LoVo (cell line): ENCODE measurements at places on chromosomes 7 and 10.

DNA sequence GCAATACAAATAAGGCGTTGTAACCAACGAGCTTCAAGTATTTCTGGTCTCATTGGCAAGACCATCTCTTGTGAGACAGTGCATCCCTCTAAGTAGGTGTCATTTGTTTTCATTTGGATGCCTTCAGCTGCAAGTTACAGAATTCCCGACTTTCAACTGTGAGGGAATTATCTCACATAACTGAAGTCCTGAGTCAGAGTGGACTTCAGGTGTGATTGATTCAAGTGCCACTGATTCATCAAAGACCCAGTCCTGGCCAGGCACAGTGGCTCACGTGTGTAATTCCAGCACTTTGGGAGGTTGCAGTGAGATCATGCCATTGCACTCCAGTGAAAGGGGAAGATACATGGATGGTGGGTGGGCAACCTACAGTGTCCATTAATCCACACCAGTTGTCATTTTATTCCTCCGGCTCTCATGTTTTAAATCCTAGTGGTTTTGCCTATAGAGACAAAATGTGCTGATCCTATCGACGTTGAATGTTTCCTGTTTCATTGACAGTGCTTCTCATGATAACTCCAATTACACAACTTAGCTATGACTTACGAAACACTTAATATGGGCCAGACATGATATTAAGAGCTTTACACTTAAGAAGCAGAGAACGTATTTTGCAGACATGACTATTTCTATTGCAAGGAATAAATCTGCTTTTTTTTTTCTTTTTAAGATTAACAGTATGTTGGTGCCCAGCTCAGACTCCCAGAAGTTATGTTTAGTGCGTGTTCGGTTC, 268.0 kb downstream of the FRMD4A start:
- no peak for DNase-seq

GRCh38 chr7:4014346-4015050, 667.6 kb upstream of the FOXK1 start:
- DNase-seq, result no peak

GRCh38 chr10:32232378-32232777, 114.6 kb downstream of the EPC1 start:
- no peak for DNase-seq

- peak; percentile 40 for DNase-seq
These were observed 35.7 kb downstream of the GSDME start for GRCh38 chr7:24721481-24722001.

DNA sequence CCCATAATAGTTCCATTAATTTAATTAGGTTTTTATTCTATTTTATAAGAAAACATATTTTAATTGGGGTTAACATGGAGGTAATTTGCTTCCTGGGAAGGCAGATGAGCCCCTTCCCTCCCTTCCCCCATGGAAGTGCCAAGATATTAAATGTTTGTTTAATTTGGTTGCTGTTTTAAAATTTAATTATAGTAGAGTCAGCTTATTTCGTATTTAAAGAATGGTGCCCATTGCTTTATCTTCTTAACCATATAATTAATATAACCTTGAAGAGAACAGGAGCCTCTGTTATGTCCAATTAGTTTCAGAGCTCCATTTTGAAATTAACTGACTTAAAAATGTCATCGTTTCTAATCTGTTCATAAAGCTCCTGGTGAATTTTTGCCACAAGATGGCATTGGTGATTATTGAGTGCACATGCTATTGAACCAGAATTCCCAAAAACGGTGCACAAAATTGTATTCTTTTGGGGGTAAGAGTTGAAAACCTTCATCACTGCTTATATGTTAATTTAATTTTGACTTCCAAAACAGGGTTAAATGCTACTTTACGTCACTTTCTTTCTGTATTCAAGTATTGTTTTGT, 26.0 kb downstream of the KLHDC10 start:
- DNase-seq, result no peak

DNA sequence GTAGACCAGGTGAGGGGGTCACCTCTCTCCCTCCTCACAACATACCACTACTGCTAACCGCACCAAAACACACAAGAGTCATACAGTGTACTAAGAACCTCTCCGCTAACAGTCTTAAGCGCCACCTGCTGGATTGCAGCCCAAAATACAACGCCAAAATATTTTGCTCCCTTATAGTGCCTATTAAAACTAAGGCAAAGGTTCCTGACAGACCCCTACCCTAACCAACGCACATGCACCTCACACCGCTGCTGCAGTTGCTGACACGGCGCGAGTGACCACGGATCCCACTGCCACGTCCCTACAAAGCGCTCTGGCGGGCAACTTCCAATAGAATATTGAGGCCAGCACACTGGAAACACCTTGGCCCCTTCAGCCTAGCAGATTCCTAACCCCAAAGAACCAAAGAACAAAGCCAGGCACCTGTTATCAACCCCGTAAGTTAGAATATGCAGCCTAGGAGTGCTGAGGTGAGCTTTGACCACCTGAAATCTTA, 563.6 kb upstream of the SEMA3D start:
- DNase-seq, result peak; percentile 52

DNA sequence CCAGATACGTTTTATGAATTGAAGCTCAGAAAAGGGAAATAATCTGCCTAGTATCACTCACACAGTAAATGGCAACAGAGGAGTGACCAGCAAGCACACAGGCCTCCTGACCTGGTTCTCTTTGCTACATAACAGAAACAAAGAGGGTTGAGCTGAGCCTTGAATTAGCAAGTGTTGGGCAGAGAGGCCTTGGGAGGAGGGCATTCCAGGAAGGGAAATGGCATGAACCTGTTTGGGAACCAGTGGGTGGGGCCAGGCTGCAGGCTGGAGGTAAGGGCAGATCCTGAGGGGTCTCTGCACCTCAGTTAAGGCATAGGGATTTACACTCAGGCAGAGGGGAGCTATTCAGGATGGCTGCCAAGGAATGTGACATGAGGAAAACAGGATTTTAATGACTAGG, 24.8 kb upstream of the CYCS start:
- DNase-seq, result no peak

DNA sequence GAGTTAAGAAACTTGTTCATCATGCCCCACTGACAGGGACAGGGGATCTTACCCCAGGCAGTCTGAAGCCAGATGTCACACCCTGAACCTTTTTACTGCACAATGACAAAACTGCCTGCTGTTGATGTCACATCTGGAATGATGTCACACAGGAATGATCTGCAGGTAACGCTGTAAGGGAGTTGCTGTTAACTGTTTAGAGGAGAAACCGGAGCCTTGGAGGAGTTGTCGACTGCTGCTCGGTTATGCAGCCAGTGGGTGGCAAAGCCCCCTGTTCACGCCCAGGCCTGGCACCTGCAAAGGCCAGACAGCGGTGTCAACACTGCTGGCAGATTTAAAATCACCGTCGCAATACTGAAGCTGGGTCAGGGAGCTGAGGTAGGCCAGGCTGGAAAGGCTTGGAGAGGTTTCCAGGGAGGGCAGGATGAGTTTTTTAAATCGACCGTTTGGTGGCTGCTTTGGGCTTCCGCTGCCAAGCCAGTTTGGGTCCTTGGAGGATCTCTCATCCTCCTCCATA, 10.0 kb upstream of the SLIT1 start:
- no peak for DNase-seq

DNA sequence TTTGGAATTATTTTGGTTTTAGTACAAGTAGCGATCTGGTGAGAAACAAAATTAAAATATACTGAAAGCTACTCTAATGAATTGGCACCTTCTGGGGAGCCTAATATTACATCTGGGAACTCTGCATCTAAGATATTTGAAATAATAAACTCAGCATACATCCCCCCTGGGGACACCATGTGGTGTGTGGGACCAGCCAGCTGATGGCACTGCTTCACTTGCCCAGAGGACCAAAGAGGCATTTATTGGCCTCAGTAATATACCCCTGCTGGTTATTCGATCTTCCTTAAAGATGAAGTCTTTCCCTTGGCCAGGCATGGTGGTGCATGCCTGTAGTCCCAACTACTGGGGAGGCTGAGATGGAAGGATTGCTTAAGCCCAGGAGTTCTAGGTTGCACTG, 195.1 kb upstream of the AUTS2 start:
- no peak for DNase-seq

DNA sequence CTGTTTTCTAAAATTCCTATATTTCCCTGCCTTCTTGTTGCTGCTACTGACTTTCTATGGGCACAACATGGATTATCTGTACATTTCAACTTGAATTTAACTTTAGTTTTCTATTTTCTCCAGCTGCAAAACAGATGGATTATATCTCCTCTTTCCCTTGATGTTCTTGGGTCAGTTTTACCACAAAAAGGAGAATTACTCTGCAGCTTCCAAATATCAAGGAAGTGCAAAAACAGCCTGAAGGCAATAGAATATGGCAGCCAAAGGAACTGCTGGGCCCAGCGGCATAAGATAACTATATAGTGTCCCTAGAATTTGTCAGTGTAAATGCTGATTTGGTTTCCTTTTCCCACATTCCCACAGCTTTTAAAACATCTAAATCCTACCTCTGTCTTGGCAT, 29.1 kb downstream of the CPED1 start:
- DNase-seq, result no peak

- DNase-seq, result no peak
These were observed 67.5 kb downstream of the DNAJC12 start for GRCh38 chr10:67770537-67770936.

DNA sequence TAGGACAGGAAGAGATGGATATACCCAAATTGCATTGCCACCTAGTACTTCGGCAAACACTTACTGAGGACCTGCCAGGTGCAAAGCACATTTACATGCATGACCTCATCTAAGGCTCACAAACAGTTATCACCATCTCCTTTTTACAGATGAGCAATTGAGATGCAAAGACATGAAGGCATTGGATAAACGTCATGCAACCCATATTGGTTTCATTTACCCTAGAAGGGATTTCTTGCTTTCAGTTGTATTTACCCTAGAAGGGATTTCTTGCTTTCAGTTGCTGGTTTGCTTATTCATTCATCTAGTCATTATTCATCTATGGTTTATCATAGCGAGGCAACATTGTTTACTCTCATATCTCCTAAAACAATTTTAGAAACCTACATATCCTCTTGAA, 52.2 kb downstream of the STEAP1B start:
- DNase-seq, result no peak

DNA sequence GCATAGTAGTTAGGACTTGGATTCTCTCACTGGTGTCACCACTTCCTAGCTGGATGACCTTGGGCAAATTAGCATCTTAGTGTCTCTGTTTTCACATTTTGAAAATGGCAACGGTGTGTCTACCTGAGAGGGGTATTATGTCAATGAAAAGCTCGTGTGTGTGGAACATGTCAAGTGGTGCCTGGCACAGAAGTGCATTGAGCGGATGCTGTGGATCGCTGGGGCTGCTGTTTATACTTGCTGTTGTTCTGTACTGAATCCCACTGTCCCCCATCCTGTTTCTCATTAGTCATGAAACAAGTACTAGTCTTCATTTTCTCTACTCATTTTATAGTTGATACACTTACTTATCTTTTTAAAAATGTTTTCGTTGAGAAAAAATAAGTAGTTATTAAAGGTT, 26.1 kb downstream of the RBM33 start:
- DNase-seq, result no peak

GRCh38 chr10:70084189-70084588, 31.5 kb downstream of the MACROH2A2 start:
- no peak for DNase-seq

- no peak for DNase-seq
These were observed 1.1 kb upstream of the LARP4B start for GRCh38 chr10:932589-932988.

DNA sequence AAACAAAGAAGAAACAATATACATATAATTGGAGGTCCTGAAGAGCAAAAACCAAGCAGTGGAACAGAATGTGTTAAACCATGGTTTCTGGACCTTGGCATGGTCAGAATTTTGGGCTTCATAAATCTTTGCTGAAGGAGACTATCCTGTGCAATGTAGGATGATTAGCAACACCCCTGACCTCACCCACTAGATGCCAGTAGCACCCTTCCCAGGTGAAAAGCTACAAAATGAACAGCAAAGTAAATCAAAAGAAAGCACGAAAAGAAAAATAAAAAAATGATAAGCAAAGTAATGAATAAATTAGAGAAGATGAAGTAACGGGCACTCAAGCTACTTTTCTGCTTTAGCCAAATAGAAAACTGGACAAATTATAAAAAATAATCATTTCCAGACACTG, 19.2 kb upstream of the ZPBP start:
- DNase-seq, result no peak

GRCh38 chr7:70738151-70738885, 393.6 kb upstream of the GALNT17 start:
- peak; percentile 91 for DNase-seq

GRCh38 chr10:78441694-78442093, 408.0 kb downstream of the RPS24 start:
- DNase-seq, result no peak

DNA sequence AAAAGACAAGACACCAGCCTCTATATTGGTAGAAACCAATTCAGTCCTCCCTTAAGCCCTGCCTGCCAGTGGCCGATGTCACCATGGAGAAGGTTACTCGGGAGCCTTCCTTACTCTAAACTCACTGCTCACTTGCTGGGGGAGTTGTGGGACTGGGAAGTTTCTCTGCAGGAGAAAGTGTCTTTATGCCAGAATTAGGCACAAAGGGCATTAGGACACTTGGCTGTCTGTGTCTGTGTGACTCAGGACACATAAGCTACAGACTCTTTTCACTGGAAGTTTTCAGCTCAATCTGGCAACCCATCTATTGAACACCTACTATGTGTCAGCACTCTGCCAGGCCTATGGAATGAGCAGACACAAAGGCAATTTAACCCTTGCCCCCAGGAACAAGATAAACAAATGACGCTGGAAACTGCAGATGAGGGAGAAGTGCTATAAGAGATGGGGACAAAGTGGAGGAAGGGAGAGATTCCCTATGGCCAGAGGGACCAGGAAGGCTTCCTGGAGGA, 49.5 kb upstream of the CACUL1 start:
- DNase-seq, result no peak

- DNase-seq, result no peak
These were observed 59.3 kb downstream of the CDCA7L start for GRCh38 chr7:21886396-21886795.

DNA sequence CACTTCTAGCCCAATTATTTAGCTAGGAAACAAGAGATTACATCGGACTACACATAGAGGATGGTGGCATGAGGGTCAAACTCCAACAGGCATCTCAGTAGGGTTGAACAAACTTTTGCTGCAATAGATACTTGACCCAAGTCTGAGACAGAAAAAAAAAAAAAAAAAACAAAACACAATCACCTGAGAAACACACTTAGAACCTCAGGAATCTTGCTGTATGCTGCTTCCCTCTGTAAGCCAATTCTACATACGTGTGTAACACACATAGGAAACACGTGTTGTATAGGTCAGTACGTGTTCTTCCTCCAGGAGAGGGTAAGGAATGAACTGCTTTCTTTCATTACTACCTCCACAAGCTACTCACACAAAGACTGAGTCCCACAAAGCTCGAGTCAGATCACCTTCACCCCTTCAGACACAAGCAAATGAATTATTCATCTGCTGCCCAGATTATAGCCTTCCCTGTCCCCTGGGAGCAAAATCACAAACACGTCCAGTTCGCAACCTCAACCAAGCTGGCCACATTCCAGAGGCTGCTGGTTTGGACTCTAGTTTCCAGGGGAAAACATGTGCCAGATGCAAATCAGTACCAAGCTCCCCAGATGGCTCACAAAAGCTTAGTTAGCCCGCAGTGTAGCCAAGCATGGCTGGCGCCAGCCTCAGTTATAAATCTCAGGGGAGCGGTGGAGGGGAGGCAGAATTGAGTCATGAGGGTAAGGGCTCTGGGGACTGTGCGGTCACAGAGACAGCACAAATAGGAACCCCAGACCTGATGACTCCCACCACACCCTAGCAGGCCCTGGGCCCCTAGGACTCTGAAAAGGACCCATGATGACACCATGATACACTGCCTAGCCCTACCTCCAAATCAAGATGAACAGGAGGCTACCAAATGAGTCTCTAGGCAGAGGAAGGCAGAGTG, 15.1 kb downstream of the PSAP start:
- no peak for DNase-seq
